ENCODE measurements at places on chromosomes 16 and 17. TPM values are rescaled to one million over a fixed set of nuclear protein-coding genes. Genes with fewer than 3 reads are reported as not detected.

GRCh38 chr16:15649727-15650018 lies 372 bp upstream of the NDE1 start:
- DNase-seq: no peak

GRCh38 chr16:86138121-86139085 lies 239.4 kb downstream of the IRF8 start:
- no peak for DNase-seq

The HEATR9 gene
- not detected for total RNA-seq

The ZNF287 gene
- total RNA-seq: 5.2 TPM

- DNase-seq: peak; percentile 31
Observed at GRCh38 chr17:62206550-62206949, 141.5 kb upstream of the MED13 start.

The C16orf74 gene
- total RNA-seq: 8.2 TPM

The RTN4RL1 gene
- total RNA-seq: 0.43 TPM

- no peak for DNase-seq
Observed at GRCh38 chr17:27265333-27265732, 28.6 kb upstream of the WSB1 start.

DNA sequence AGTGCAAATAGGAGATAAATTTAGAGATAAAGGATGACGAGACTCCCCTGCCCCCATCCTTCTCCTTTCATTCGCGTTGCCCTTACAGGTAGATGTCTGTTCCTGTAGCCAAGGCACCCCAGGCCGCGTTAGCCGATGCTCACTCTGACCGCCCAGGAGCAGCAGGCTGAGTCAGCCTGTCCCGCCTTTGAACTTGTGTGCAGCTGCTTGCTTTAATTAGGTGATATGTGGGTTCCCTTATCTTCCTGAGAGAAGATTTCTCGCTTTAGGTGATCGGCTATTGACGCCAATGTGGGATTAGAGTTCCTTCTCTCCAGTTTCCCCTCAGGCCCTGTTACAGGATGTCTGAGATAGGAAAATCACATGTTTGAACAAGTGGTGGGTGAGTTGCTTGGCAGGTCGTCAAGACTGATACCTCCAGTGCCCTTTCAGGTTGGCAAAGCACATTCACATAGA lies 119.5 kb downstream of the MSI2 start:
- peak; percentile 60 for DNase-seq

DNA sequence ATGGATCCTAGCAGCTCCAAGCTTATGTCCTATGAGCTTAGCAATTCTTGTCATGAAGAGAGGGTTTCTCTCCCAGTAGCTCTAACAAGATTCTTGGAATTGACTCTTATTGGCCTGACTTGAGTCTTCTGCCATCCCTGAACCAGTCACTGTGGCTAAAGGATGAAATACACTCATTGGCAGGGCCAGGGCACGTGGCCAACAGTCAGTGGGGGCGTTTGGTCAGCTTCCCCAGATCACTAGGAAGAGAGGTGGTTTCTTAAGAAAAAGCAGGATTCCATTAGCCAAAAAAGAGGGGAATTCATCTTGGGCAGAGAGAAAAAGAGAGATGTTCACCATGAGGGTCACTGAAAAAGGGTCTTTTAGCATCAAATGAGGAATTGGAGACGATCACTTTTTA lies 363.2 kb downstream of the SNX29 start:
- DNase-seq: no peak

- DNase-seq: no peak
Observed at GRCh38 chr16:71520550-71520949, 5.7 kb upstream of the CHST4 start.

GRCh38 chr16:29804455-29805231 lies 1.7 kb upstream of the MAZ start:
- no peak for DNase-seq

GRCh38 chr16:58518083-58518979 lies 3.0 kb downstream of the SETD6 start:
- DNase-seq: no peak

The PPL gene
- total RNA-seq: 0.32 TPM

DNA sequence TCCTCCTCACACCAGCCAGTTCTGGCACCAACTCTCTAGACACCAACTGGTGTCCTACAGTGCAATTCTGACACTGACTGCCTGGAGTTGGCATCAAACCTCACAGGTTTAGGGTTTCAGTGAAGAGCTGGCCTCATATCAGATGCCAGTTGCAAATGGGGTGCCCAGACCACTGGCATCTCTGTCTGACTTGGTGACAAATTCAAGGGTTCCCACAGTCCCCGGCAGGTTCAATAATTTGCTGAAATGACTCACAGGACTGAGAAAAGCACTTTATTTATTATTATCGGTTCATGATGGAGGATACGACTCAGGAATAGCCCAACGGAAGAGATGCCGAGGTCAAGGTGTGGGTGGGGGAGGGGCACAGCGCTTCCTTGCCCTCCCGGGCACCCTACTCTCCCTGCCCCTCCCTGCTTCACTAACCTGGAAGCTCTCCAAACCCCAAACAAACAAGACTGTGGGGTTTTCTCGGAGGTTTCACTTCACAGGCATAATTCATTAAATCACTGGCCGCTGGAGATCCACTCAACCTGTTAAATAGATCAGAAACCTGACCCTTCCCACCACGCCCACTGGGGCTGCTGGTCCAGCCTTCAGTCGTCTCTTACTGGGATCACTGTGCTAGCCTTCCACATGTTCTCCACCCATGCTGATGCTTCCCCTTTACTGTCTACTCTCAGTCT lies 1.7 kb upstream of the NLRP1 start:
- DNase-seq: peak; percentile 28

- no peak for DNase-seq
Observed at GRCh38 chr17:16483021-16483645, 8.9 kb downstream of the LRRC75A start.

The KRT33B gene
- total RNA-seq: 0.32 TPM

The FOXF1 gene
- 10.3 TPM for total RNA-seq

The CACNG4 gene
- not detected for total RNA-seq

DNA sequence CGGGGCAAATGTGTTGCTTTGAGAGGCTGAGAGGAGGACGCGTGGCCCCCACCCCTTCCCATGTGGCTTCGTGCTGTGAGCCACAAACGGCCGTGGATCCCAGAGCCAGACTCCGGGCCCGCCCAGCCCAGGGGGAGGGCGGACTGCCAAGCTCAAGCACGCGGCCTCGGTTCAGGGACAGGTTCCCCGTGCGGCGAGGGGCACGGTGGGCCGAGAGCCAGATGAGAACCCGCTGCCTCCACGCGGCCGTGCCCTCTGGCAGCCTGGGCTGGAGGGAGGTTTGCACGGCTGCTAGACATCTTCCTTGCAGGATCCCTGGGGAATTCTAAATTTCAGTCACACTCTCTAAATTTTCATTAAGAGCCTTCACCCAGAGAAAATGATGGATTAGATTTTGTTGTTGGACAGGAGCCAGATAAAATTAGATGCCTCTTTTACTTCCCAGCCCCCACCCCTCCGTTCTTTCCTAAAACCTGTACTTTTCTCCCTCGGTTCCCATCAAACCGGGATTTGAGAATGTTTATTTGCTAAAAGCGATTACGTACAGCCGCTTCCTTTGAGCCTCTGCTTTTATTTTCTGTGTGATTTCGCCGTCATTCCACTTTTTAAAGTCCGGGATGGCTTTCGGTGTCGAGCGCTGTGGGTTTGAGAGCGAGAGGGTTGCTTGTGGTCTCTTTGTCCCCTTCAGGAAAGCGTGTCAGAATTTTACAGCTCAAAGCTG lies 25.0 kb upstream of the GNG13 start:
- peak; percentile 3 for DNase-seq

DNA sequence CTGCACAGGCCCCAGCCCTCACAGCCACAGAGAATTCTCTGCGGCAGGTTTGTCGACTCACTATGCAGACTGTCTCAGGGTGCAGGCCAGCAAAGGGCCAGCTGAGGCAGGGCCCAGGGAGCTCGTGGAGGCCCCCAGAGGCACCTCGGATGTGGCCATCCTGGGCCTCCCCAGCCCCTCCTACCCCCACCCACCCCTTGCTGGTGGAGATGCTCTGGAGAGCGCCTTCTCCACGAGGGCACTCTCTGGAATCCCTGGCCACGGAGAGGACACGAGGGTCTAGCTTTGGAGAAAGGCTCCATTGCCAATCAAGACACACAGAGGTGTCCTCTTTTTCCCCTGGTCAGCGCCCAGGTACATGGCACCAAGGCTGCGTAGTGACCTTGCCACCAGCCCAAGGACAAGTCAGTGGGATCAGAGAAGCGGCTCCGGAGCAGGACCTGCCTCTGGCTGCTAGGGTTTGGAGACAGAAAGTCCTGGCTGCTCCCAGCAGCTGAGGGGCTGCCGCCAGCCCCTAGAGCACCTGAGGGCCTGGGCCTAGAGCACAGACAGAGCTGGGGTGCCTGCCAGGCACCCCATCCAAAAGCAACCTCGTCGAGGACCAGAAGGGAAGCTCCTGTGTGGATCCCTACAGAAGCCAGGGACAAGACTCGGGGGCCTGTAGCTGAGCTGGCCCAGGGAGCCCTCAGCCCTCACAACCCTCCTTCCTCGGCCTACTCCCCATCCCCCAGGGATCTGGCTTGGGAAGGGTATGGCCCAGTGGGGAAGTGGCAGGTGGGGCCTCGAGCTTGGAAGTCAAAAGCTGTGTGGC lies 18.7 kb downstream of the ARL2BP start:
- DNase-seq: no peak

- peak; percentile 97 for DNase-seq
Observed at GRCh38 chr16:12002447-12003006, 26.0 kb downstream of the SNX29 start.

The APOBR gene
- not detected for total RNA-seq

DNA sequence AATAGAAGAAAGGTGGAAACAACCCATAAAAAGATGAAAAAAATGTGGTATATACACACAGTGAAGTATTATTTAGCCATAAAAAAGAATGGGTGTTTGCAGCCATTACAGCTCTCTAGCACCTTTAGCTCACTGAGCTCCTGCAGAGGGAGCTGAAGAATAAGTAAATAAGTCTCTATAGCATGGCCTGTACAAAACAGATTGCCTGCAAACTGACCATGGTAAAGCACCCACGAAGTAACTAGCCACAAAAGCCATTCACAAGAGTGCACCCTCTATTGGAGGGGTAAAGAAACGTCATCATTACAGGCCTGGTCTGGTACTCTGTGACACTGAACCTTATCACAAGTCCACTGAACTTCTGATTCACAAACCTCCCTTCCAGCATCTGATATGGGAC lies 76.3 kb downstream of the USP32 start:
- no peak for DNase-seq

The KIF18B gene
- total RNA-seq: 5.2 TPM

The CRAMP1 gene
- total RNA-seq: 10.3 TPM

The AGRP gene
- total RNA-seq: not detected
